ENCODE measurements at places on chromosomes 6 and 20. TPM values are rescaled to one million over a fixed set of nuclear protein-coding genes. Genes with fewer than 3 reads are reported as not detected.

CCN5 gene
- not detected for total RNA-seq

- DNase-seq, result no peak
These were observed 9.8 kb downstream of the MTG2 start for GRCh38 chr20:62192635-62193034.

DNA sequence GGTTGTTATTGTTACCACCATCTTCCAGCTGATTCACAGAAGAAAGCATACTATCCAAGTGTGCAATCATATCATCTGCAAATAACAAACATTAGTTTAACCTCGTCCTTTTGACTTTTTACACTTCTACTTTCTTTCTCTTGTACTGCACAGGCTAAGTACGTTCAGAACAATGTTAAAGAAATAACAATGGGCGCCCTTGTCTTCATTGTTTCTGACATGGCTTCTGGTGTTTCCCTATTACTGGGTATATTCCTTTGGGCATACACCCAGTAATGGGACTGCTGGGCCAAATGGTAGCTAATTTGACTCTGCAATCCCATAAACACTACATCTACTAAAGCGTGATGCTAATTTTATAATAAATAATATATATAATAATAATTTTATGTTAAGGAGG, 146.7 kb downstream of the GJA10 start:
- no peak for DNase-seq

DNA sequence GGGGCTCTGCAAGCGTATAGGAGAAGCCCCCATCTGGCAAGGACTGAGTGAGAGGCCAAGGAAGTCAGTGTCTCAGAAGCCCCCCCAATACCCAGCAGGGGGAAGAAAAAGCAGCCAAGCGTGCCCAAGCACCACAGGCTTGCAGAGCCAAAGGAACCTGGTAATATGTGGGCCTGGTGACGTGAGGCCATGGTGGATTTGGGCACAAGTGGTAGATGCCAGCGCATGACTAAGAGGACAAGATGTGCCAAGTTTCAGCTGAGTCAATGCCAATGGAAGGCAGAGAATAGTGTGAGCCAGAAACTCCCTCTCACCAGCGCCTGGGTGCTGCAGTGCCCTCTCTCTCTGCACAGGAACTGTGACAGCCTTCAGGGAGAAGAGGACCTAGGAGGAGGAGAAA, 110.0 kb downstream of the QRSL1 start:
- DNase-seq, result no peak

- no peak for DNase-seq
These were observed 42.9 kb downstream of the BCAS4 start for GRCh38 chr20:50837532-50838321.

GRCh38 chr6:7725849-7726415, at the start of gene BMP6:
Gene BMP6 (plus strand): TSS chr6:7726099. CDS start chr6:7726956, 857 bp downstream.
- no peak for DNase-seq

DNA sequence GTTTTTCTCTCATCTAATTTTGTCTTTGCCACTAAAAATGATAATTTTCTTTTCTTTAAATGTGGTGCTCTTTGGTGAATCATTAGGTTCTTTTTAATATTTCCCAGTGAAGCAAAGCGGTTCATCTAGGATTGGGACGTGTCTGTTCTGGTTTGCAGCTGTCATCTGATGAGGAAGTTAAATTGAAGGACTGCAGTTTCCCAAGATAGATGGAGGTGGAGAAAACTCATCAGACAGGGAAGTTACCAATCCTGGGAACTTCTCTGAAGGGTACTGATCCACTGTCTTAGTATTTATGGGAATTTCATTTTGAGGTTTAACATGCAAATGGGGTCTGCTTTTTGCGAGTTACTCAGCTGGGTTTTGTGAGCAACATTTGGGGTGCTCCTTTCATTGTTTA, 2.4 kb upstream of the AARS2 start:
- DNase-seq, result no peak

FUCA2 gene
- 12.1 TPM for total RNA-seq

DNA sequence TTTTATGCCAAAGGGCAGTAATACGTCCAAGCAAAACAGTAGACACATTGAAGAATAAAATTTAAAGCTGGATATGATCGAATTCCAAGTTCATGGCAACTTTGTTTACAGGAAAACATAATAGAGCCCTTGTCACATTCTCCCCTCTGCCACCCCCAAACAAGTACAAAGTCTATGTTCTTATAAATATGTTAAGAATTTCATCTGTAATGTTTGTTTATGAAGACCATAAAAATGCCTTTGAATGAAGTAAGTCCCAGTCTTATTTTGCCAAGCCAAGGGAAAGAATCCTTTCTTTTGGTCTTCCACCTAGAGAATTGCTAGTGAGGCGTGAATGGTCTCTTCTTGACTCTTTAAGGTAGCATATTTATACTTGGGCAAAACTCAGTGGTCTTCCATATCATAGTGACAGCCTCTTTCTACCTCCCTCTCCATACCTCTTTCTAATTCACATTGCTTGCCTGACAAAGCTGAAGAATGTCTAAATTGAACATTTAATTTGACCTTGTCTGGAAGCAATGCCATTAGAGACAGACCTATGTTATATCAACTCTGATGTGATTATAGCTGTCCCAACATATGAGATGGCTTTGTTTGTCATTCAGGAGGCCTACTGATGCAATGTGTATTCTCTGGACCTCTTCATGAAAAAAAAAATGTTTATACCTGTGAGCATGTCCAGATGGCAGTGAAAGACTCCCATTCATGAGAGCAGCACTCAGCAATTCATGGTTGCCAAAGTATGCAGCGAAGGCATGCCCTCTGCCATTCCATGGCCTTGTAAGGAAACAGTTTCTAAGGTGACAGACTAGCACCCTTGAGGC, 70.6 kb upstream of the CCN2 start:
- no peak for DNase-seq

LPIN3 gene
- 5.1 TPM for total RNA-seq

DNA sequence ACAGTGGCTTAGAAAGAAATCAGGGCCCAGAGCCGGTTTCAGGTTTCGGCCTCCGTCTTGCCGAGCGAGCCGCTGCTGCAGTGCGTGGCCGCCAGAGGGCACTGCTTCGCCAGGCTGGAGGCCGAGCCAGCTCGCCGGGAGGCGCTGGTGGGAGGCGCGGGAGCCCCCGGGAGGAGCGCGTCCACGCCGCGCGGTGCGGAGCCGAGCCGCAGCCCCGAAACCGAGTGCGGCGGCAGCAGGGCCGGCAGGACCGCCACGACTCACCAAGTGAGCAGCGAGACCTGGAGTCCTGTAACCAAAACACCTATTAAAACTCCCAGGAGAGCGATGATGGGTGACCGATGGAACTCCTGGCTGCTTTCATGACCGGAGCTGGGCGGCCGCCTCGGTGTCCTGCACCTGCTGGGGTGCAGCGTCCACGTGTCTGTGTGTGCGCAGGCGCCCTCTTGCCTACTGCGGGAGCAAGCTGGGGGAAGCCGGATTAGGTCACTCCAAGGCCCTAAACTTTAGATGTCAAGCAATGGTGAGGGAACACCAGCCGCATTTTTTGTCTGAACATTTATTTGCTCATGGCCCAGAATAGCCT, 186.9 kb upstream of the UST start:
- DNase-seq, result peak; percentile 74

DEFB124 gene
- not detected for total RNA-seq

- DNase-seq, result no peak
These were observed 124.7 kb downstream of the CD24 start for GRCh38 chr6:106849676-106850332.

- DNase-seq, result no peak
These were observed 2.6 kb downstream of the PRR18 start for GRCh38 chr6:166305562-166306117.

DNA sequence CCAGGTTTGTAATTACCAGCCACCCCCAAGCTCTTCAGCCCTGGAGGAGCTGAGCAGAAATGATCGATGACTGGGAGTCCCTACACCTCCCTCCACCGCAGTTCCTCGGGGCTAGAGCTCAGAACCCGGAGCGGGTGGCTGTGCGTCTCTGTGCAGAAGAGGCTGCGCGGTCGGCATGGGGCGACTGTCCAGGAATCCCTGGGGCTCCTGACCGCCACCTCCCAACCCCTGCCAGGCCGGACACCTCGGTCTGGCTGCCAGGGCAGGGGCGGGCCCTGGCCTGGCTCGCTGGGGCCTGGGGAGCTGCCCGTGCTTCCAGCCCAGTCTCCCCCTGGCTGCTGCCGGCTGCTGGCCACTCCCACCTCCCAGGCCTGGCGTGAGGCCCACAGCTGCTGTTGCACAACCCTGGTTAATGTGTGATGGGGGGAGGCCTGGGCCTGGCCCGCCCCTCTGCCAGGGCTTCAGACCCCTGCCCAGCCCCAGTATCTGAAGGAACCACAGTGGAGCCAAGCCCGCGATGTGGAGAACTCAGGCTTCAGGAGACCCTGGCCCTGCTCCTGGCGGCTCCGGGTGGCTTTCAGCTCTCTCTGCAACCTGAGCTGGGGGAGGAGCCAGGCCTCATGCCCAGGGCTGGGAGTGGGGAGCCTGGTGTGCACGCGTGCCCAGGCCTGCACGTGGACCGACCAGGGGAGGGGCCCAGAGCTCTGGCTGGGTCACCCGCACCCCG, 1.2 kb downstream of the SLC2A4RG start:
- DNase-seq, result no peak

WFDC10B gene
- not detected for total RNA-seq

SGK2 gene
- total RNA-seq, result 0.82 TPM

GRCh38 chr20:53355790-53356189, 237.8 kb downstream of the ZNF217 start:
- no peak for DNase-seq

DNA sequence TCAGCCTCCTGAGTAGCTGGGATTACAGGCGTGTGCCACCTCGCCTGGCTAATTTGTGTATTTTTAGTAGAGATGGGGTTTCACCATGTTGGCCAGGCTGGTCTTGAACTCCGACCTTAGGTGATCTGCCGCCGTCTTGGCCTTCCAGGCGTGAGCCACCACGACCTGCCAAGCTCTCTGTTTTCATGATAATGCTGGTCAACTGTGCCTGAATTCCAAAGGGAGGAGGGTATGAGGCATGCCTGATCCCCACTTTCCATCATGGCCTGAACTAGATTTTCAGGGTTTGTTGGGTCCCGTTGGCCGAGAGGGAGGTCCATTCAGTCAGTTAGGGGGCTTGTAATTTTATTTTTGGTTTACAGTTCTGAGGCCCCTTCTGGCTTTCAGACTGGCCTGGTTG, 28.0 kb upstream of the ANGPT4 start:
- no peak for DNase-seq

- DNase-seq, result peak; percentile 38
These were observed at the start of gene SOBP for GRCh38 chr6:107489636-107490565. Gene SOBP (plus strand): TSS chr6:107490117. CDS start chr6:107490617, 500 bp downstream.

DNA sequence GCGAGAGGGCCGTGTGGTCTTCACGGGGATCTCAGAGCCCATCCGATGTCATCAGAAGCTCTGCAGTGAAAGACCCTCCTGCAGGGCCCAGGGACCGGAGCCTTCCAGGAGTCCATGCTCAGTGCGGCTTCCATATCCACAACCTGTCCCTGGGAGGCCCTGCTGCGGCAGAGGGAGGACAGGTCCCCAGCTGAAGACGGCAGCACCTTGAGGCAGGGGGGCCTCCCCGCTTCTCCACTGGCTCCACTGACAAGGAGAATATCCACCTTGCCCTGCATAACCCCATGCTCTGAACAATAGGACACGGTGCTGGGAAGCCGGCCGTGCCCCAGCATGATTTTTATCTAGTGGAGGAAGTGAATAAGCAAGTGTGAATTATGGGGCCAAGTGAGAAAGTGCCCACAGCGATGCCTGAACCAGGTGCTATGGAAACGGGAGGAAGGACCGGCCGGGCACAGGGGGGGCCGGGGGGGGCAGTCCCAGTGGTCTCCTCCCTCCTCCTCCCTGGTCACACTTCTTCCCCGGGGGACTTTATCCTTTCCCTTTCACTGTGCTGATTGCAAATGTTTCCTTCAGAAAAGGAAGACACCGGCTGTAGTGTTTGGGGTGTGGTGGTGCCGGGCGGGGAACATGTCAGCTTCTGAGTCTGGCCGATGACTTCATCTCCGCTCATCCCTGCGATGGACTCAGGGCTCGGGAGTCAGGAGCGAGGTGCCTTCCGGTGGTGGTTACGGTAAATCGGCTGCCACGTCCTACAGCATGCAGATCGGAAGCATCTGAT, 225.1 kb downstream of the ERMARD start:
- no peak for DNase-seq

BPIFB2 gene
- total RNA-seq, result not detected

- DNase-seq, result no peak
These were observed 48.0 kb upstream of the PNRC1 start for GRCh38 chr6:89032599-89032998.

HSPA12B gene
- total RNA-seq, result not detected

DNA sequence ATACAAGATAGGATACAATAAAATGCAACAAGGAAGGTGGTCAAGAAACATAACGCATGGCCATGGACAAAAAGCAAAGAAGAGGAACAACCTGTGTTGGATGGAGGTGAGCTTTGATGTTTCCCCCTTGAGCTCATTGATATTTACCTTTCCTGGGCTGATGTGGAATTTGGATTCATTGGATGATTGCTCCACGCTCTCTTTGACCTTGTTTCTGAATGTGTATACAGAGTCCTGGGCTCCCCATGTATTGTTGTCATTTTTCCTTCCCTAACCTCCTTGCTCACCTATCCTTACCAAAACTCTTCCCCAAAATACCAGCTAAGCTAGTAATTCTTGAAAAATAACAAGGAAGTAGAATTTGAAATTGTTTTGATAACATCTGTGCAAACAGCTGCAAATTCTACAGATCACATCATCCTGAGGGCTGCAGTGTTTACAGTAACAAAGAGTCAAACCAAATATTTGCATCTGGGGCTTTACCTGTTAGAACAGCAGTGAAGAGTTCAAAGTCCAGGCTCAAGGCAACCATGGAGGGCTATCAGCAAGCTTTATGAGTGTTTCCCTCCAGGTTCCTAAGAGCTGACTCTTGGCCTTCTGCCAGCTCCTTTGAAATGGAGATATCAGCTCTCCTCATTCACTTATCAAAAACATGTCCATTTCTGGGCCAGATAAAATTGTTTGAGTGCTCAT, 214.3 kb upstream of the MARCKS start:
- DNase-seq, result no peak

DNA sequence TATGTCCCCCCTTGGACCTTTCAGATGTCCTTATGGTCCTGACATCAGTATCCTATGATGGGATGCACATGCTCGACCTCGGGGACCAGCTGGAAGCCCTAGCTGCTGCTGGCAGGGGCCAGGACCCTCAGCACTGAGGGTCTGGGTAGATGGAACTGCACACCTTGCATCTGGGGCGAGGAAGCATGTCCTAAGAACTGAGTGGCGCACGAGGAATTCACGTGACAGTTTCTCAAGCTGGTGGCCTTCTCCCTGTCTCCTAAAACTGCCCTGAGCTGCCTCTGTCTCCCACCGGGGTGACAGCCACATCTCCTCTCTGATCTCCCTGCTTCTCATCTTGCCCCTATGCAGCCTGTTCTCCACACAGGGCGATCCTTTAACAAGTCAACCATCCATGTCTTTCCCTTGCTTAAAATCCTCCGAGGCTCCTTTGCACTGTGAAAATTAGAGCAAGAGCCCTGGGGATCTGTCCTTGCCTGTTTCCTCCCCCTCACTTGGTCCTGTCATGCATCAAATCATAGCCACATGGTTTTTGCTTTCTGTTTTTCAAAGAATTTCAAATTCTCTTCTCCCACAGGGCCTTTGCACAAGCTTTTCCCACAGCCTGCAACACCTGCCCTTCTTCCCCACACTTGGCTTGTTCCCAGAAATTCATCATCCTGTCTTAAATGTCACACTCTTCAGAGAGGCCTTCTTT, 107.7 kb downstream of the CDH26 start:
- no peak for DNase-seq

OR12D3 gene
- not detected for total RNA-seq

- no peak for DNase-seq
These were observed at the start of gene ID4 for GRCh38 chr6:19836799-19837510. Gene ID4 (plus strand): TSS chr6:19837370. CDS start chr6:19837755, 385 bp downstream.

All from activated naive CD4-positive, alpha-beta T cell treated with anti-CD3 and anti-CD28 coated beads, Interleukin-2, amount 50 U/mL, for 72 hours (primary cell).